ENCODE measurements at places on chromosomes 16 and 17.

- DNase-seq, result no peak
Measured at GRCh38 chr16:24681793-24682192, 47.7 kb upstream of the TNRC6A start.

DNA sequence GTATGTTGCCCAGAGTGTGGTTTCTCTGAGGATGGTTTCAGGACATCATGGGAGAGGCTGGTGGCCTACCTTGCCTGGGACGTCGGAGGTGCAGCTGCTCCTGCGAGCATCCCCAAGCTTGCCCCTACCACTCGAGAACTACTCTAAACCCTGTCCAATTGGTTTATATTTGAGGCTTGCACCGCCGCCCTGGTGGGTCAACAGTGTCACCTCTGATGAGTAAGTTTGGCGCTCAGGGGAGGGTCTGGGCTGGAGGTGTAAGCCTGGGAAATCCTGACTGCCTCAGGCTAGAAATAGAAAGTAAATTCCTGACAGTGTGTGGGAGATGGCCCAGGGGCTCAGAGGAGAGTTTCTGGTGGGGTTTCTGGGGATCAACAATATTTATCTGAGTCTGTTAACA, 48.2 kb downstream of the CCDC42 start:
- DNase-seq, result no peak

GRCh38 chr17:55735731-55736405, 13.2 kb upstream of the TMEM100 start:
- DNase-seq, result peak; percentile 78

GRCh38 chr16:346587-346986, 5.9 kb downstream of the AXIN1 start:
- DNase-seq, result no peak

DNA sequence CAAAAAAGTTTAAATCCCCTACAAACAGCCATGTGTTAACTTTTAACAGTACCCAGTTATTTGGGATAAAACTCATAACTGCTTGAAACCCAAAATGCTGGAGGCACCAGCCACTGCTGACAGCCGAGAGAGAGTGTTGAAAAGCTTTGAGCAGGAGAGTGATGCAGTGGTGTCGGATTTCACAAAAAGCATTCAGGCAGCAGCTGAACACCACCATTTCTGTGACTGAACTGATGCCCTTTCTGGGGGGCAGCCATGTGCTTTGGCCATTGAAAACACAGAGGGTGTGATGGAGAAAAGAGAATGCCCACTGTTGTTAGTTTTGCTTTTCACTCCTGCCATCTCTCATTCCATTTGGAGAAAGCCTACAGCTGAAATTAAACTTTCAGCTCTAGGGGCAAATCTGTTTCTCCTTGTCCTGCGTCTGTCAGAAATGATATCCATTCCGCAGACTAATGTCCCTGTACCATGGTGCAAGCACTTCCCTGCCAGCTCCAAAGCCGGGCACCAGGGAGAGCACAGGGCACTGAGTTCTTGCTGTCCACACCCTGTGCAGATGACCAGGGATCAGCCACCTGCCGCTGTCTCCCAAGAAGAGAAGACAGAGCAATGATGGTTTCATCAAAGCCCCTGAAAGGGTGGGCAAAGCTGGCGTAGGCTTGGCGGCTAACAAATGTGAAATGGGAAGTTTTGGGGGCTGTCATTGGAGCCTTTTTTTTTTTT, 16.6 kb upstream of the MLYCD start:
- no peak for DNase-seq

GRCh38 chr17:75485688-75486087, 29.3 kb downstream of the TMEM94 start:
- DNase-seq, result no peak

GRCh38 chr17:4334776-4335584, 31.5 kb downstream of the UBE2G1 start:
- DNase-seq, result no peak

DNA sequence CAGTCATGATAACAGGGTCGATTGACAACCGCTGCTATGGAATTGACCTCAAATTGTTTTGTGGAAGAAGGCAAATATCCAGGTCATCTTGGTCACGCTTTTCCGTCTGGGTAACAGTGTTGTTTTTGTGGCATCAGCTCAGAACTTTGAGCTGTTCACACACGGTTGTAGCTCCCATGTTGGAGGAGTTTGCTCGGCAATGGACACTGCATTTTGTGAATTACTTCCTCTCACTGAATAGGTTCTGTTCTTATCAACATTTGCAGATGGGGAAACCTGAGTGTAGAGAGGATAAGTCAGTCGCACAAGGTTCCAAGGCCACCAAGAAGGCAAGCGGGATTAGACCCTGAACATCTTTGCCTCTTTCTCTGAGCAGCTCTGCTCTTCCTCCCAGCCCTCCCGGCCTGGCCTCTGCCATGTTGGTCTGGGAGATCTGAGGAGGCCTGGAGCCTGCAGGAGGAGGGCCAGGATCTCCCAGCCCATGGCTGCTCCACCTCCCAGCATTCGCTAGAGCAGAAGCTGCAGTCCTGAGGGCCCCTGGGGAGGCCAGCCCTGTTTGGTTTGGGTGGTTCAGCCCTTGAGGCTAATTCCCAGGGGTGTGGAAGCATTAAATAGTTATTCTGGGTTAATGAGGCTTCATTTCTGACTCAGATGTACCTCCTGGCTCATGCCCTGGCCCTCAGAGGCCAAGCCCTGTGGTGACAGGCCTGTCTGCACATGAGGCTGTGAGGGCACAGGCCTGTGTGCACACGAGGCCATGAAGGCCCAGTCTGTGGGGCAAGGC, 154.1 kb upstream of the PLCG2 start:
- DNase-seq, result no peak

- DNase-seq, result no peak
Measured at GRCh38 chr16:84137769-84138357, 7.1 kb downstream of the HSDL1 start.

- DNase-seq, result no peak
Measured at GRCh38 chr17:33140413-33141099, 148.9 kb downstream of the SPACA3 start.

- DNase-seq, result no peak
Measured at GRCh38 chr17:43143201-43143600, 18.0 kb upstream of the BRCA1 start.

DNA sequence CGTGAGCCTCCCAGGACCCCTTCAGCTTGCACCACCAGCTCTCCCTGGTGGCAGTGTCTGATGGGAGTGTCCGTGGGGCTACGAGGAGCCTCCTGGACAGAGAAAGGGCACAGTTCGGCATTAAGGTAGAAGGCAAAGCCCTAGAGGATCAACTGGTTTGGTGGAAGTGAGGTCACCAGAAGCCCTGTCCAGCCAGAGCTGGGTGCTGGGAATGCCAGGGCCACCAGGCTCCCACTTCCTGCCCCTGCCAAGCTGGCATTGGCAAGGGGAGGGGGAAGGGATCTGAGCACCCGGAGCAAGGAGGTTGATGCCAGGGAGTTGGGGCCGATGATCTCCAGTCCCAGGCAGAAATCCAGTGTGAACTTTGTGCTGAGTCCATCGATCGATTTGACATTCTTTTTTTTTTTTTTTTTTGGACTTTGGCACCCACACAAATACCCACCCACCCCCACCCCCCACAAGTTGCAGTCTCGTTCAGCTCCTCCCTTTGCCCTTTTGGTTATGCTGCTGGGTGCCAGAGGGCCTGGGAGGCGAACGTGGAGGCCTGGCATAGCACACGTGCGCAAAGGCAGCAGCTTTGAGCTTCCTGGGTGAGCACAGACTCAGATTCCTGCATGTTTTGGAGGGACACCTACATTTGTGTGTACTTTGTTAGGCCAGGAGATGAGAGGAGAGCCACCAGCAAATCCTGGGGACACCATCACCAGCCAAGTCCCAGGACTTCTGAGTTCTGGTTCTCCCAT, 2.1 kb downstream of the NHERF1 start:
- peak; percentile 65 for DNase-seq

DNA sequence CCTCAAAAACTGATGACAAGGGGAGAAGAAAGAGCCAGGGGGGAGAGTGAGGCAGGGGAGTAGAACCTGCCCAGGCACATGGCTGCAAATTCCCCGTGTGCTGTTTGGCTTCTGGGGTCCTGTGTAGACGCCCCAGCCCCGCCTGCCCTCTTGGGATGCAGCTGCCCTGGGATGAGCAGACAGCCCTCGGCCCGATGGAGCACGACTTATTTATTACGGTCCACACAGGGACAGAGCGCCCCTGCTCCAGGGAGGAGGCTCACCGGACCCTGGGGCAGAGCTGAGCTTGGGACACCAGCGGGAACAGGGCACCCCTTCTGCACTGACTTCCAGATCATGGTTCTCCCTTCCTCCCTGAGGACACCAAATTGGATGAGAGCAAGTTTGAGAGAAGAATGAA, 9.1 kb downstream of the LDHD start:
- no peak for DNase-seq

GRCh38 chr17:3848229-3848835, 2.3 kb upstream of the NCBP3 start:
- no peak for DNase-seq

- DNase-seq, result no peak
Measured at GRCh38 chr17:51257150-51258081, 2.4 kb downstream of the MBTD1 start.

GRCh38 chr17:15418781-15419180, 48.6 kb downstream of the CDRT4 start:
- DNase-seq, result no peak

GRCh38 chr17:43531955-43532354, 14.2 kb downstream of the ETV4 start:
- no peak for DNase-seq

- DNase-seq, result no peak
Measured at GRCh38 chr16:2204416-2205103, 694 bp upstream of the MLST8 start.

- no peak for DNase-seq
Measured at GRCh38 chr16:14511800-14512135, 118.3 kb downstream of the PARN start.

- no peak for DNase-seq
Measured at GRCh38 chr16:70579648-70580630, 56.3 kb downstream of the SF3B3 start.

GRCh38 chr16:77221482-77221881, 22.3 kb downstream of the SYCE1L start:
- no peak for DNase-seq

- no peak for DNase-seq
Measured at GRCh38 chr17:54793271-54793670, 107.4 kb upstream of the TOM1L1 start.

DNA sequence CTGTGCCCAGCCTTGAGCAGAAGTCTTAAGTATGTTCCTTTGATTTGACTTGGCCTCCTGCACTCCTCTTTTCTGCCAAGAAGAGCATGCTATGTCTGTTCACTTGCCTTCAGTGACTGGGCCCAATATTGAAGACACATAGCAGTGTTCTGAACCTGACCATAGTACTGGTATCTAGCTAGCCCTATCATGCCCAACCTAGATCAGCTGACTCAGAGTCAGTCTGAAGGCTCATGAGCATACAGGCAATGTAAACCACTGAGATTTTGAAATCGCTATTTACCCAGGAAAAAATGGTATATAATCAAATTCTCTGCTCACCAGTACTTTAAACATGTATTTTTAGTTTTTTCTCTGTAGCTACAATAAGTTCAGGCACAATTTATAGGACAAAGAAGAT, 129.4 kb downstream of the TANC2 start:
- no peak for DNase-seq

GRCh38 chr17:83180264-83180995, 101.0 kb downstream of the METRNL start:
- peak; percentile 2 for DNase-seq

All from hepatocyte (in vitro differentiated cells).